Naive thymus-derived CD8-positive, alpha-beta T cell (primary cell): ENCODE measurements at places on chromosomes 6 and 20.

- no peak for DNase-seq
Observed at GRCh38 chr20:32443386-32443974, 85.3 kb downstream of the ASXL1 start.

DNA sequence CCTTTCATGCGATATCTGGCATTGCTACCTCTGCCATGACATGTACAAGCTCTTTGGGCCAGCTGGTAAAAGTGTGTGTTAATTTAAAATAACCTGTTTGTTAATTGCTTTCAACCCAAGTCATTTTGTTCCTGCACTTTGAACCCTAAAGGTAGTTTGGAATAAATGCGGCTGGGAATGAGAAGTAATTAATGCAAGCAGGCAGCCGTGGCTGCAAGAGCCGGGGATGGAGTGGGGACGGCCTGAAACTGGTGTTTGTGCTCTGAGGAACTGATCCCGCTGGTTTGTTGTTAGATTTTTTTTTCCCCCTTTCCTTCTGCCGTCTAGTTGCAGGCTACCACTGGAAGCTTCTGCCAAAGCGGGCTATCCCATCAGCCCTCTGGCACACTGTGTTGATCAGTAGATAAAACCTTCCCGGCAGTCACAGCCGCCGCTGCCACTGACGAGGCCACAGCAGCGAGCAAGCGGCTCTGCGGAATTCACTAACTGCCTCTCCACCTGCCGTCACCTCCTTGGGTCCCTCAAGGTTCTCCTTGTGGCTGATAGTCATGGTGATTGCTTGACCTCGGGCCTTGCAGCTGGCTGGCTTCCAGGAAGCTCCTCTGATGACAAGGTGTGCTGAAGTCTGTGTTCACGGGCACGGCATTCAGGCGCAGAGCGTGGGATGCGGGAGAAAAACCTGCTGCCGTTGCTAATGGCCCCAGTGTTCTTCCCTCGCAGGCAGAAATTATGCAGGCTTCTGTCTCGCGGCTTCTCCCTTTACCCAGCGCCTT, 315.9 kb downstream of the TFAP2A start:
- DNase-seq: no peak

GRCh38 chr6:44260451-44261297, 3.3 kb upstream of the SLC35B2 start:
- no peak for DNase-seq

- no peak for DNase-seq
Observed at GRCh38 chr20:63011798-63012197, 5.0 kb upstream of the BHLHE23 start.

GRCh38 chr20:20580139-20580538, 132.3 kb downstream of the RALGAPA2 start:
- no peak for DNase-seq

DNA sequence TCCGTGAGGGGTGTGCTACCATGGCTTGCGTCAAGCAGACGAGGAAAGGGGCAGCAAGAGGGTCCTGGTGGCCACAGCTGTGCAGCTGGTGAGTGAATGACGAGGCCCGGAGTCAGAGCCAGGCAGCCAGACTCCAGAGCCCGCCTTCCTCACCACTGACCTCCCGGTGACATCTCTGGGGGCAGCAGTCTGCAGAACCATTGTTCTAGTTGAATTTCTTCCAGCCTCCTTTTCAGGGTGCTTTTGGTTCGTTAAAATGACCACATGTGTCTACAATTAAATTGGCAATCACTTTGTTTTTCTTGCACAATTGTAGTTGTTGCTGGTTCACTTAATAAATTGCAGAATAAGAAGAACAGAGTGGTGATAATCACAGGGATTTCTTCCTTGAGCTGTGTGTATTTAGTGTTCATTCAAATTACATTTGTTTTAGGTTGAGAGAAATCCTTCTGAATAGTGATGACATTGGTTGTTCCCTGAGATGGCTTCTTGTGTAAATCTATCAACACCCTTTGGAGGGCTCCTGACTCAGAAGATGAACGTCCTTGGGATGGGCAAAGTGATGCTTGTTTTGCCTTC, 96.4 kb downstream of the TULP4 start:
- no peak for DNase-seq

DNA sequence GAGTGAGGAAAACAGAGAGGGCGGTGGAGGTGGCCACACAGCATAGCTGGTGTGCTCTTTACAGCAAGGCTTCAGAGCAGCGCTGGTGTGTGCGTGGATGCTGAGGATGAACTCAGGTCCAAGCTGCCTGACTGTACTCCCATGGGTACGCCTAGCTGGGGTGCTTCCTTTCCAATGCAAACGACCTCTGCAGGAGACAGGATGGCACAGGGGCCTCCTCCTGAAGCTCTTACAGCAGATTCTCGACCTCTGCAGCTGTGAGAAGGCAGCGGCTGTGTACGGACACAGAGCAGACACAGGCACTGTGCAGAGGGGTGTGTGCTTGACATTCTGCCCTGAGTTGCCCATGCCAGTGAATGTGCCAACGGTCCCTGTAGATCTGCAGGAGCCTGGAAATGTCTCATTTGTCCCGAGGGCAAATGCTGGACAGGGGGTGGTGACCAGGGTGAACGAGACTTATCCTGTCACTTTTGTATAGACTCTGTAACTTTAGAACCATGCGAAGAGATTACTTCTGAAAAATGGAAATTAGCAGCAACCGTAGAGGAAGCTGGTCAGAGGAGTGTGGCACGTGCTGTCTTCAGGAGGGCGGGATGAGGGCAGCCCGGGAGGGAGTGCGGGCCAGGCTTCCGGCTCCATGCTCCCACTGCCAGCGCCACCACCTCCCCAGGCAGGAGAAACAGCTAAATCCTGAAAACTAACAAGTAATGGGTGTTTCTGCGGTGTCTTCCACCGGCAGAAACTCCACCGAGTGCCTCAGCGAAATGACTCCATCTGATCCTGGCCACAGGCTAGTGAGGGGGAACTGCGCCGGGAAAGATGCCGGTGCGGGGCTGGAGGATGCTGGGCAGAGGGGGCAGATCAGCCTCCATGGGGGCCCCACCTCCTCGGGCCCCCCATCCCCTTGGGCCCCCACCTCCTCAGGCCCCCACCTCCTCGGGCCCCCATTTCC, 120.9 kb upstream of the RPS6KA2 start:
- DNase-seq: no peak

DNA sequence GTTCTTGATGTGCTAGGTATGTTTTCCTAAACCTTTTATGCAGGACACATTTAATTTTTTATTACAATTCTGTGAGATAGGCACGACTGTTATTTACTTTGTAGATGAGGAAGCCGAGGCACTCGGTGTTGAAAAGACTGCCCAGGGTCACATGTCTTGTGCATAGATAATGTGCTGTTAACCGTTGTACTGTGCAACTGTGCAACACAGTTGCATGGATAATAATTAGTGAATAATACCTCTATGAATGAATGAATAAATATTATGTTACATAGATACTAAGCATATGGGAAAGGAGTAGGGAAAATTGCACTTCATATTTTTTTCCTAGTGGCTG, 60.3 kb upstream of the DEK start:
- DNase-seq: no peak

DNA sequence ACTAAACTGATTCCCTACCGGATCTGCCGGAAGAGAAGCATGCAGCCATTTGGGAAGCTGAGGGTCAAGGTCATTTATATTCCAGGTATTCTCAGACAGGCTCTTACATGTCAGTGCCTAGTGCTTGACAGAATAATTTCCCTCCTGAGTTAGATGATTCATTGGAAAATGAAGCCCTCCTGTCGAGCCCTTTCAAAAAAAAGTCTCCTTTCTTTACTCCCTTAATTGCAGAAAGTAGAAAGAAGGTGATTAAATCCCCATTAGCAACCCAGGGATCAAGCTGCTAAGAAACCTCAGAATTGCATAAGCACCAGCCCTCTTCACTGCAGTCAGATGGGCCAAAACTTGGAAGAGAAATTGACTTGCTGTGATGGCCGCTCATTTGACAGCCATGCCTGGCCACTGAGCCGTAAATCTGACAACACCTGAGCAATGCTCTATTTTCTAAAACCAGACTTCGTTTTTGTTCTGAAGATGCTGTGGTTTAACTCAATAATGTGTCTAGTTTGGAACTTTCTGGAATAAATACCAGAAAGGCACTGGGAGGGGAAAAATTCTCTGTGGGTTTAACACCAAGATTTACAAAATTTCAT, 61.0 kb upstream of the ARMH2 start:
- no peak for DNase-seq

- no peak for DNase-seq
Observed at GRCh38 chr6:16591396-16592222, 169.7 kb downstream of the ATXN1 start.
